ENCODE measurements at places on chromosomes 16 and 17.

GRCh38 chr17:76840884-76841775 is 27.1 kb upstream of the MGAT5B start:
- DNase-seq: peak; percentile 21

DNA sequence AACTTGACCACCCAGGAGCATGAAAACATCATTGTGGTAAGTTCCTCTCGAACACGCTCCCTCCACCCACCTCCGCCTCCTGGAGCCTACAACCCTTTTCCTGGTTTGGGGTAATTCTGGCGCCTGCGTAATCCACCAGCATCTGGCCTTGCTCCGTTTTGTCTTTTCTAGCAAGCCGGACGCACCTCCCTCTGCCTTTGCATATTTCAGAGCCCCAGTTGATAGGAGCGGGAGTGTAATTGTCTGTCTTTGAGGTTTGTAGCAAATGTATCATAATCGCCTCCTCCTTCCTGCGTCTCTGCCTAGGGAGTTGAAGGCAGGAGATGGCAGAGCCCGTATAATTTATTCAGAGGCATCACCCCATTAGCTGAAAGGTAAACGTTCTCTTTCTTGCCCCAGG is 121.3 kb upstream of the PLCG2 start:
- no peak for DNase-seq

- DNase-seq: no peak
These were observed 1.7 kb upstream of the IL17C start for GRCh38 chr16:88636488-88637265.

DNA sequence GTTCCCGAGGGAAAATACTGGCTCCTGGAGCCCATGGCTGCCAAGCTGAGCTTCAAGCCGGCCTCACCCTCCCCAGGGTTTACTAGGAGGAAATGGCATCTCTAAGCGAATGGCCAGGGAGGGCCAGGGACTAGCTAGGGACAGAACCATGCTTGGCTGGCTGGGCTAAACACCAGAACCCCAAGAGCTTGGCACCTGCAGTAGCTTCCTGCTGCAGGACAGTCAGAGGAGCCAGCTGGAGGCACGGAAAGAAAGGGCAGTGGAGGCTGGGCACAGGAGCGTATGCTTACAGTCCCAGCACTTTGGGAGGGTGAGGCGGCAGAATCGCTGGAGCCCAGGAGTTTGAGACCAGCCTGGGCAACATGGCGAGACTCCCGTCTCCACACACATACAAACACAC is 33.7 kb downstream of the PEMT start:
- no peak for DNase-seq

DNA sequence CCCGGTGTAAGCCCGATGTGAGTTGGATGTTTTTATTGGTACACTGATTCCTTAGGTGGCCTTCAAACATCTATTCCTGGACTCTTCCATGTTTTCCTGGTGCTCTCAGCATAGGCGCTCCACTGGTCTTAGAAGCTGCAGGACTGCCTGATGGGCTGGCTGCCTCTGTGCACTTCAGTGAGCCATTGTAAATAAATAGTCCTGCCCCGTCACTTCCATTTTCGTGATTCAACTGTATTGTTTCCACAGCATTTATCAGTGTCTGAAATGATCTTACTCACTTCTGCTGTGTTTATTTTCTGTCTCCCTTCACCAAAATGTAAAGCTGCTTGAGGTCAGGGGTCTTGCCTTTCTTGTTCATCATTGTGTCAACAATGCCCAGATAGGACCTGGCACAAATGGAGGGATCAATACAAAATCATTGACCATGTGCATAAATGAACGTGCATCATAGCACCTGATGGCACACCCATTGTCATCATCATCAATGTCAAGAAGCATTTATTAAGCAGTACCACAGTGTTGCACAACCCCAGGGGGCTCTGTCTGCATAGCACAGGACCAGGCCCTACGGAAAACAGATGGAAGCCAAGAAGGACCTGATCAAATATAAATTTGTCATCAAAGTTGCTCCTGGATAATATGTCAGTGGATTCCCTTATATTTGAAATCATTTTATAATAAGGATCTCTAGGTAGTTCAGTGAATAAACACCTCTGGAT is 66.6 kb upstream of the CPHXL start:
- DNase-seq: peak; percentile 79

- DNase-seq: no peak
These were observed 46.1 kb upstream of the NLK start for GRCh38 chr17:27996202-27997043.

- DNase-seq: no peak
These were observed 8.0 kb upstream of the STX4 start for GRCh38 chr16:31025339-31025738.

DNA sequence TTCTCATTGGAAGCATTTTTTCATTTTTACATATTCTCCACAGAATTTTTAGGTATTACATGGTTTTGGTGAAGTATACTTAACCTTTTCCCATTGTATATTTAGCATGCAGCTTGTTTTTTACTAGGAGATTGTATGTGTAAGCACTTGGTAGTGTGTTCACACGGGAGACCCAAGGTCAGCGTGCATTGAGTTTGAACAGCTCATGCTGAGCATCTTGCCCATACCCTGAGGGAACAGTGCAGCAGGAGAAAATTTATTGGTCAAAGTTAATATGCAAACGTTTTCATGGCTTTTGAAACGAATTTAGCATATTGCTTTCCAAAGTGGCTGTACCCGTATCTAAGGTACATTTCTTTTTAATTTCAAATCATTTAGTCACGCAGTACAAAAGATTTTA is 168.7 kb downstream of the MRTFB start:
- no peak for DNase-seq
